Liver (tissue), 10 donors: ENCODE measurements at places on chromosomes 11 and 22. TPM values are rescaled to one million over a fixed set of nuclear protein-coding genes. Genes with fewer than 3 reads are reported as not detected.

UBQLN3 gene
- total RNA-seq: 0.09 TPM

- no peaks in the 10 kb centered on the region for H3K4me1 ChIP-seq
- H3K4me3 ChIP-seq: no peak overlapping the region
- no peaks in the 10 kb centered on the region for H3K27me3 ChIP-seq
- H3K27ac ChIP-seq: no peak overlapping the region
- DNase-seq: no peak
- H3K36me3 ChIP-seq: no peaks in the 10 kb centered on the region
These were observed 13.3 kb downstream of the TSPO start for GRCh38 chr22:43164636-43165035.

DNA sequence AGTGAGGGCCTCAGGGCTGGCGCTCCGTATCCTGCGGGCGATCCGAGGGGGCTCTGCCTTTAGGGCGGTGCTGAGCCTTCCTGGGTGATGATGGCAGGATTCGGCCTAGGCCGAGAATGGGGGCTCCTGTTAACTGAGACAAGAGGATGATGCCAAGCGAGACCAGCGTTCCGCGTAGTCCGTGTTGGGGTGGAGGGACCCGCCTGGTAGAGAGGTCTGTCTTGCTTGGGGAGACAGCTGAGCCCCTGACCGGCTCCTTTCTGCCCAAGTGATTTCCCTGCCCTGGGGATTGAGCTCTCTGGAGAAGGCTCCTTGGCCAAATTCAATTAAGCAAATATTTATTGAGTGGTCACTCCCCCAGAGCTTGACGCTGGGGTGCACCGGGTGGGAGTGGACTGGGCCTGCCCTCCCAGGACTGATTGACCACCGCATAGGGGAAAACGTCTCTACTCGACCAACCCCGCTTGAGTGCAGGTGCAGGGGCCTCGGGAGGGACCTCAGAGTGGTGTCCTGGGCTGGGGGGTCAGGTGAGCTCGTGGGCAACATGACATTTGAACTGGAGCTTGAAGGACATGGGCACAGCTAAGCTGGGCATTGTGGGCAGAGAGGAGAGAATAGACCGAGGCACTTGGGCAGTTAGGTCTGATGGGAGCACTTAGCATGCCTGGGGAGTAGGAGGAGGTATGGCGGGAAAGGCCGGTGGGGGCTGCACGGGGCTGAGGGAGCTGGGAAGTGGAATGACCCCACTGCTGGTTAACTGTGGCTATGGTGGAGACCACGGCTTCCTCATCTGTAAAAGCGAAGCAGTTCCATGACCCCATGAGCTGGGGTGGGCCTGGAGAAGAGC, 1.1 kb downstream of the GNAZ start:
- H3K4me1 ChIP-seq: no peaks in the 10 kb centered on the region
- DNase-seq: no peak
- no peaks in the 10 kb centered on the region for H3K27me3 ChIP-seq
- H3K36me3 ChIP-seq: no peaks in the 10 kb centered on the region
- H3K27ac ChIP-seq: no peak overlapping the region

DNA sequence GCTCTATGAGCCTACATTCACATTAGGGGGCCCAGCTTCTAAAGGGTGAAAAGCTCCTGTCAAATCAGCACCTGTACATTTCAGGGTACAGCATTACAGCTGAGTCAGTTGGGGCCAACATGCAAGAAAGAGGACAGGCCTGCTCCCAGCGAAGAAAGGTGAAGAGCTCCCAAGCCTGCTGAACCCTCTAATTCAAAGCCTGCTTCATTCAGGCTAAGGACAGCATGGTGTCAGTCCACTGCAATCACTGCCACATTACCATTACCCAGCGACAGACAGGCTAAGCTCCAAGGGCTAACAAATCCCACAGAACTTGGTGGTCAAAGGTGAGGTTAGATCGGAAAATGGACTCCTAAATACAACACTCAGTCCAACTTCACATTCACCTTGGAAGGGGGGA, 65.4 kb upstream of the CHRM4 start:
- no peaks in the 10 kb centered on the region for H3K36me3 ChIP-seq
- H3K4me1 ChIP-seq: no peaks in the 10 kb centered on the region
- no peaks in the 10 kb centered on the region for H3K27me3 ChIP-seq

GRCh38 chr11:120208001-120208441, 2.8 kb upstream of the OAF start:
- H3K36me3 ChIP-seq: no peaks in the 10 kb centered on the region
- no peaks in the 10 kb centered on the region for H3K27me3 ChIP-seq
- H3K4me3 ChIP-seq: peak overlapping the region; percentile 0
- no peak for DNase-seq

SLC17A6 gene
- not detected for total RNA-seq

GRCh38 chr11:134573857-134574256, 161.8 kb upstream of the B3GAT1 start:
- H3K36me3 ChIP-seq: no peaks in the 10 kb centered on the region
- H3K4me1 ChIP-seq: no peaks in the 10 kb centered on the region
- no peak overlapping the region for H3K4me3 ChIP-seq

CALCA gene
- 14.3 TPM for total RNA-seq

DNA sequence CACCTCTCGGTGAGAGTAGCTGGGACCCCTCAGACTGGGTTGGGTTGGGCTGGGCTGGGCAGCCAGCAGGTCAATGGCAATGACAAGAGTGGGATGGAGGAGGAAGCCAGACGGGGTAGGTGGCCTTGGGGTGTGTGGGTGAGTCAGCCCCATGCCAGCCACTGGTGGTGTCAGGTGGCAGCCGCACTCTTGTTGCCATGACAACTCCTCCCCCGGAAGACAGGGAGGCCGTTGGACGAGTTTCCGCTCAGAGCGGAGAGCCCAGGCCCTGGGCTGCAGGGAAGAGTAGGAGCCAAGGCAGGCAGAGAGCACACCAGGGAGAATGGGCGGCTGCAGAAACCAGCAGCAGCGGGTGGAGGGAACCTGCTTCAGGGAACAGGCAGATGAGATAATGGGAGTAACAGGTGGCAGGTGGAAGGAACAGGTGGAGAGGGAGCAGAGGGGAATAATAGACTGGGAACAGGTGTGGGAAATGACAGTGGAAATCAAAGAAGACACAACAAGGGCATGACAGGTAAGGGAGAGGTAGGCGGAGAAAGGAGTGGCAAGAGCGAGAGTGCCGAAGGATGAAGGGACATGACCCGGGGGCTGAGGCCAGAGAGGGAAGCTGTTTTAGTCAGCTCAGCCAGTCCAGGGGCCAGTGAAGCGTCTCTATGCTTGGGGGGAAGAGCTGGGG, 8.7 kb downstream of the SPTBN2 start:
- H3K36me3 ChIP-seq: no peaks in the 10 kb centered on the region
- DNase-seq: no peak
- H3K27ac ChIP-seq: no peak overlapping the region
- H3K4me1 ChIP-seq: peaks cover 49% of the 10 kb centered on the region
- H3K4me3 ChIP-seq: no peak overlapping the region
- H3K27me3 ChIP-seq: no peaks in the 10 kb centered on the region

- H3K4me1 ChIP-seq: no peaks in the 10 kb centered on the region
- H3K27ac ChIP-seq: peak overlapping the region; percentile 62
- no peak overlapping the region for H3K4me3 ChIP-seq
- no peaks in the 10 kb centered on the region for H3K27me3 ChIP-seq
- DNase-seq: no peak
- no peaks in the 10 kb centered on the region for H3K36me3 ChIP-seq
These were observed 226.7 kb upstream of the NARS2 start for GRCh38 chr11:78801161-78801884.

SYCE3 gene
- total RNA-seq: 2.2 TPM

- H3K4me1 ChIP-seq: no peaks in the 10 kb centered on the region
- H3K27me3 ChIP-seq: peaks cover 2% of the 10 kb centered on the region
- H3K4me3 ChIP-seq: no peak overlapping the region
- H3K36me3 ChIP-seq: no peaks in the 10 kb centered on the region
- no peak for DNase-seq
These were observed 550.0 kb downstream of the MN1 start for GRCh38 chr22:27251563-27251962.

POTEH gene
- not detected for total RNA-seq

MUC5B gene
- total RNA-seq: not detected

DNA sequence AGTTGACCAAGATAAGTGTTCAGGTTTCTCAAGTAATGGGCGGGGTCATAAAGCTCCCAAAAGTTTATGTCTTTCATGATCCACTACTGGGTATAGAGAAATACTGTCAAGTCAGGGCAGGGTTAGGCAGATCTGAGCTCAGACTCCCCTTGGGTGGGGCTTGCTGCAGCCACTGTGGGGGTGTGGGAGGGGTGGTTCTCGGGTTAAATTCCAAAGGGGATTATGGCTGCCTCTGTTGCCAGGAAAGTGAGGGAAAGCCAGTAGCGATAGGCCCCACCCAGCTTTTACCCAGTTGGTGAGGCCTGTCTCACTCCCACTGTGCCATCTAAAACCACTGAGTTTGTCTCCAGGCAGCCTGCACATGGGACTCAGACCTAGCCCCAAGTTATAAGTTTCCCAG, 37.8 kb downstream of the DLG2 start:
- H3K4me3 ChIP-seq: no peak overlapping the region
- DNase-seq: no peak
- H3K27me3 ChIP-seq: no peaks in the 10 kb centered on the region
- no peak overlapping the region for H3K27ac ChIP-seq
- no peaks in the 10 kb centered on the region for H3K36me3 ChIP-seq
- H3K4me1 ChIP-seq: no peaks in the 10 kb centered on the region

DNA sequence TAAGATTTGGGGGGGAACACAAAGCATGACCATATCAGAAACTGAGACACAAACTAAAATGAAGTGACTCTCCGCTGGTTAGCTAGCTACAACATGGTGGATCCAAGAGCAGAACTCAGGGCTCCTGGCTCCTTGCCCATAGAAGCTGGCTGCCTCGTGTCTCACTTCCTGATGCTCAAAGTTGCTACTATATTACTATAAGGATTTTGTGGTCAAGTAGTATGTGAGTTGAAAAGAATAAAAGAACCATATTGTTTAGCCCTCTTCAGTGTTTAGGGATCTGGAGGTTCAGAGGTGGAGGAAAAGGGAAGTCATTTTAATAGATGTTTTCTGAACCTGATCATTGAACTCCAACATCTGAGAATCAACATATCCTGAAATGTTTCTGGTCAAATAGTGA, 16.9 kb upstream of the SIK2 start:
- no peaks in the 10 kb centered on the region for H3K27me3 ChIP-seq
- H3K4me1 ChIP-seq: peaks cover 1% of the 10 kb centered on the region

GRCh38 chr11:111977146-111978027, 40.2 kb downstream of the DIXDC1 start:
- H3K27ac ChIP-seq: peak overlapping the region; percentile 36
- H3K4me1 ChIP-seq: peaks cover 7% of the 10 kb centered on the region
- H3K4me3 ChIP-seq: peak overlapping the region; percentile 69

DNA sequence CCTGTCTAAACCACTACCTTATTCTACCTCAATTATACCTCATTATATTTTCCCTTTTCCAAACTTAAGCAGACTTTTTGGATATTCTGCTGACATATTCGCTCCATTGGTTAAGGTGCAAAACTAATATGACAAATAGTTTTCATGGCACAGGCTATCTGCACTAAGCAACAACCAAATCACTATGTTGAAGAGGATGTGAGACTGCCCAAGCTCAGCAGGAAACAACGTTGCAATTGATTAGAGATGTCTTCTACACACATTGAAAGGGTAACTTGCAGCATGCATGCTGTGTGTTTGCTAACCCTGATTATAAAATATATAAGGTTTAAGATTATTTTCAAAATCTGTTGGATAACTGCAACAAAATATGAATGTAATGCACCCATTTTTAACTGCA, 61.6 kb downstream of the STK33 start:
- H3K27ac ChIP-seq: no peak overlapping the region
- H3K27me3 ChIP-seq: no peaks in the 10 kb centered on the region
- H3K4me1 ChIP-seq: no peaks in the 10 kb centered on the region
- H3K4me3 ChIP-seq: no peak overlapping the region
- no peak for DNase-seq
- H3K36me3 ChIP-seq: no peaks in the 10 kb centered on the region

- no peak overlapping the region for H3K4me3 ChIP-seq
- H3K27me3 ChIP-seq: no peaks in the 10 kb centered on the region
- no peak overlapping the region for H3K27ac ChIP-seq
These were observed 131.4 kb downstream of the NAV2 start for GRCh38 chr11:19844012-19844411.

DNA sequence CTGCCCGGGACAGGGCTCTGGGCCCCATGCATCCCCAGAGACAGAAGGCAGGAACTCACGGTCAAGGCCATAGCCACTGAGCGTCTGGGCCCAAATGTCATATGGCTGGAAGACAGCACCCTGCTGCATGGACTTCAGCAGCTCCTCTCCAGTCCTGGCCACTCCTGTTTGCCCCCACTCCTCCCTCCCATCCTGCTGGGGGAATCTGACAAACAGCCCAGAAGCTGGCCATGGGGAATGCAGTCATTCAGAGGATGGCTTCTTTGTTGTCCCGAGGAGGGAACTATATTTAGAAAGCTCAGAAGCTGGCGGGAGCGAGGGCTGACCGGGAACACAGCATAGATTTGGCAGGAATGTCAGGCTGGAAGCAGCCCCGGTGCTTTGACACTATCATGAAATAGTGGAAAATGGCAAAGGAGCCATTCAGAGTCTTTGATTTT, 35.0 kb downstream of the DKK3 start:
- H3K4me3 ChIP-seq: no peak overlapping the region
- no peaks in the 10 kb centered on the region for H3K27me3 ChIP-seq
- no peaks in the 10 kb centered on the region for H3K36me3 ChIP-seq

DNA sequence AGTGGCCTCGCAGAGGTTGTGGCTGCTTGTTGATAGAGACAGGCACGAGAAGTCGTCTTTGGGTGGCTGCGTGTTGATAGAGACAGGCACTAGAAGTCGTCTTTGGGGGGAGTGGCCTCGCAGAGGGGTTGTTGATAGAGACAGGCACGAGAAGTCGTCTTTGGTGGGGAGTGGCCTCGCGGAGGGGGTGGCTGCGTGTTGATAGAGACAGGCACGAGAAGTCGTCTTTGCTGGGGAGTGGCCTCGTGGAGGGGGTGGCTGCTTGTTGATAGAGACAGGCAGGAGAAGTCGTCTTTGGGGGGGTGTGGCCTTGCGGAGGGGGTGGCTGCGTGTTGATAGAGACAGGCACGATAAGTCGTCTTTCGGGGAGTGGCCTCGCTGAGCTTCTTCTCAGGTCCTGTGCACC, 328.8 kb downstream of the TBC1D22A start:
- H3K27me3 ChIP-seq: no peaks in the 10 kb centered on the region
- no peak overlapping the region for H3K4me3 ChIP-seq
- no peak for DNase-seq
- no peaks in the 10 kb centered on the region for H3K4me1 ChIP-seq

DNA sequence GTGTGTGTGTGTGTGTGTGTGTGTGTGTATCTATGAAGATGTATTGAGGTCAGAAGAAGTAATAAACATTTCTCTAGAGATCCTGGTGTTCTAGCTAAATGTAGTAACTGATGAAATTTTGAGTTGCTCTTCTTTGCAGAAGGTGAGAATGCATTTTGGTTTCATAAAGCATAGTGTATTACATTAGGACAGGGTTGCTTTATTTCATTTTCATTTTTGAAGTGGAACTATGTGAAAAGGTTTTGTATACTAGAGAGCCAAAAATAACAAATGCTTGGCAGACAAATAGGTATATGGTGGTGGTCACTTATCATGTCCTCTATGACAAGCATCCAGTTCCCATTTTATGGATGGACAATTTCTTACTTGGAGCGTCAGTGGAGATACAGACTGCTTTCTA, 99.0 kb downstream of the CASP12 start:
- H3K27ac ChIP-seq: no peak overlapping the region
- no peaks in the 10 kb centered on the region for H3K36me3 ChIP-seq
- no peak for DNase-seq
- no peaks in the 10 kb centered on the region for H3K4me1 ChIP-seq
- no peak overlapping the region for H3K4me3 ChIP-seq
